ENCODE measurements at places on chromosomes 6 and 20. TPM values are rescaled to one million over a fixed set of nuclear protein-coding genes. Genes with fewer than 3 reads are reported as not detected.

DNA sequence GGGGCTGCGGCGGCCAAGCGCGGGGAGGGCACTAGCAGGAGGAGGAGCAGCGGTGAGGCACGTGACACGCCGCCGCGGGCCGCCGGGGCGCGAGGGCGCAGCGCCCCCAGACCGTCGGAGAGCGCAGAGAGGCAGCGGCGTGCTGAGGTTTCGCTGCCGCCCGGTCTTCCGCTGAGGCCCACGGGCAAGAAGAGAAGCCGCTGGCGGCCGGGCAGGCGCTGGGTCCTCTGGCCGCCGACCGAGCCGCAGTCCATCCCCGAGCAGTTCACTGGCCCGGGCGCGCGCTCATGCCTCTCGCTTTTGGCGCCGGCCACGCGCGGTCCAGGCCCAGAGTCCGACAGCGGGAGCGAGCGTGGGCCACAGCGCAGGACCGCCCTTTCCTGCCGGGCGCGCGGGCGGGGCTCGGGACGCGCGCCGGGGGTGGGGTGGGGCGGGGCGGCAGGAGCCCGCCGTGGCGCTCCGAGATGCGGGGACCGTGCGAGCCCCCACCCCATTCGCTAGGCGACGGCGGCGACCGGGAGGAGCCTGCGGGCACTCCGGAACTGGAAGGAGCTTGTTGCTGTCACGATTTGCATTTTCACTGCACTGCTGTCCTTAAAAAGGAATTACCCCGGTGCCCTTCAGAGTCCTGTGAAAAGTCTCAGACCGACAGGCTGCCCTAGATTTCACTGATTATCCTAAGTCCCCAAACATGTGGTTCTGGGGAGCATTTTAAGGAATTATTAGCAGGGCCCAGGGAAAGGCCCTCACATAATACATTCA, at the start of gene MCUR1:
MCUR1 (minus strand) TSS at position 382 of the 762 bp plus-strand sequence; CDS start at position 254, 128 bp downstream.
- peak; percentile 63 for DNase-seq

MYBL2 gene
- 14.2 TPM for total RNA-seq

DNA sequence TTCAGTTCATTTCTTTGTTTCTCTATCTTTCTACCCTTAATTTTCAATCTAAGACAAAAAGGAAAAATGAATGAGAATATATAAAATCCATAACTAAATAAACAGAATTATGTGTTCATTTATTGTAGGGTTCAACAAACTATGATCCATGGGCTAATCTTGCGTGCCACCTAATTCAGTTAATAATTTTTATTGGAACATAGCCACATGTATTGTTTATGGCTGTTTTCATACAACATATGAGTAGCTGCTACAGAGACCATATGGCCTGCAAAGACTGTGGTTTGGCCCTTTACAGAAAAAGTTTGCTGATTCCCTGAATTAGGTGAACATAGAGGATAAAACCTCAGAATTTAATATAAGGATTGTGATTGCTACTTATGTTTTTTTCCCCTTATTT, 21.8 kb downstream of the SENP6 start:
- DNase-seq, result no peak

GRCh38 chr6:54114991-54115390, 3.7 kb downstream of the MLIP start:
- DNase-seq, result no peak

DNA sequence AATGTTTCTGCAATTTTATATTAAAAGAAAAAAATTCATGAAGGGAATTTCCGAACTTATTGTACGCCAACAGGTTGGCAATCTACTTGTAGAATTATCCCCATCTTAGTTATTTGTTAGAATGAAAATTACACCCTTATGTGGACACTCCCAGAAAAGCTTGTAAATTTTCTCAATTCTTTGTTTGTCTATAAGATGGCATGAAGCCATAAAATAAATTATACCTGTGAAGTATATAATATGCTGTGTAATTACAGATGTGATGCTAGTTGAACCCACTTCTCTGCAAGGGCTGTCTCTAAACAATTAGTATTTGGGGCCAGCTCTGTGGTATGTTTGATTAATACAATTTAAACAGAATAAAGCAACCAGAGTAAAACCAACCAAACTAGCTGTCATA, 52.1 kb upstream of the DSP start:
- no peak for DNase-seq

DNA sequence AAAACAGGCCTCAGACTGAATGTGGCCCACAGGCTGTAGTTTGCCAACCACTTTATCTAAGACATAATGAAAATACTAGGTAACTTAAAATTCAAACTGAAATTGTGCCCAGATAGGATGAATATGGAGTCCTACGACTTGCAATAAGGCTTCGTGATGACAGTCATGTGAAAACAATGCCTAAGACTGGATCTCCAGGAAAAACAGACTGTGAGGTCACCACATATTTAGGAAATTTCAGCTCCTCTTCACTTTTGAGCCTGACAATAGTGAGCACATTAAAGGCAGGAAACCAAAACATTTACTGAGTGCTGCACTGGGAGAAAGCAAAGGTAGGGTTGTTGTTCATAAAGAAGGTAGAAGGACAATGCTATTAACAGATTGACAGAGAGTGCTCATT, 50.0 kb downstream of the RTN4IP1 start:
- DNase-seq, result no peak

All from renal cortical epithelial cell (primary cell).